ENCODE measurements at places on chromosomes 2 and 18.

DNA sequence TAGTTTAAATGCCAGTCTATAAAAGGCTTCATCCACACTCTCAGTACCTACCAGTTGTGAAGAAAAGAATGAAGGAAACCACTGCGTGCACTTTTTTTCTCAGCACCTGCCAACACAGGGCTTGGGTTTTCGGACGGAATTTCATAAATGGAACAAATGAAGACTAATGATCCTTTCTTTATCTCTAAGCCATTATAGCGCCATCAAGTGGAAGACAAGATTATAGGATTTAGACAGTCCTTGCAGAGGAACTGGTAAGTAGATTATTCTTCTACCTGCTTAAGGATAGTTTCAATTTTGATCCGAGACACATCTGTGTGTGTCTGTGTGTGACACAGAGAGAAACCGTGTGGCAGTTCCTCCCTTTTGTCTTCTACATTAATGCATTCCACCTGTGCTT lies 245.6 kb downstream of the NRXN1 start:
- DNase-seq, result no peak

- DNase-seq, result no peak
Observed at GRCh38 chr2:229860334-229860733, 61.5 kb downstream of the TRIP12 start.

DNA sequence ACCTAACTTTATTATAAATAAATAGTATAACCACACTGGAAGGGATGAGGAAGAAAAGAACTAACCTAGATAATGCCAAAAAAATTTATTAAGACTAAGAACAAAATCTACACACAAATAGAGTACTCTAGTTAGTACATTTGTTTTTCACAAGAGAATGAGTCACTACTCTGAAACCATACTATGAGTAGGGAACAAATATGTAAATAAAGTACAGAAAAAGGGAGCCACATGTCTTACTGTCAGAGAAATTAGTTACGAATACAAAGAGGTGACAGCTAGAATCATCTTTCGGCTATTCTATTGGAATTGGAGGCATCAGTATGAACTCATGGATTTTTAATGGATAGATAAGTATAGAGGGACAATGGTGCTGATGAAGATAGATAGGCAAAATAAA lies 150.5 kb downstream of the COPS8 start:
- DNase-seq, result no peak

DNA sequence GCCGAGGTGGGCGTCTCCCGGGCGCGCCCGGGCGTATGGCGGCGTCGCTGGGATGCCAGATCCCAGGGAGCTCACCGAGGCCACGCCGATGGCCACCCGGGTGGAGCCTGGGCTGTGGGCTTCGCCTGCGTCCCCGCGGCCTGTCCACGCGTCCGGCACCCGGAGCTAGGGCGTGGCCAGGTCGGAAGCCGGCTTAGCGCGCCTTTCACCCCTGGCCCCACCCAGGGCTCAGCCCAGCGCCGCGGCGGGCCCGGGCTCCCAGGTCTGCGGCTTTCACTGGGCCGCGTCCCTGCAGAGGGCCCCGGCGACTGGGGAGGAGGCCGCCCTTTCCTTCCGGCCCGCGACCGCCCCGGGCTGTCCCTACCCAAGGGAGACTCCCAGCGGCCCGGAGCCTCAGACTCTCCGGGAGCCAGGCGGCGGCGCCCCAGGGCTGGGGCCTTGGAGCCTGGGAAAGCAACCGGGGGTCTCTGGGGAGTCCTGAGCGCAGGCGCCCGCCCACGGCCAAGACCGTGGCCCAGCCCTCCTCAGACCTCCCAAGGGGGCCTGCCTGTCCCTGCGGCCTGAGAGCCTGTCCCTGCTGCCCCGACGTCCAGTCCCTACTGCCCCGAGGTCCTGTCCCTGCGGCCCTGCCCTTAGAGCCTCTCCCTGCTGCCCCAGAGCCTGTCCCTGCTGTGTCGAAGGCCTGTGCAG lies 36.3 kb upstream of the ITM2C start:
- DNase-seq, result no peak

GRCh38 chr2:120660771-120661459 lies 74.8 kb upstream of the GLI2 start:
- DNase-seq, result no peak

DNA sequence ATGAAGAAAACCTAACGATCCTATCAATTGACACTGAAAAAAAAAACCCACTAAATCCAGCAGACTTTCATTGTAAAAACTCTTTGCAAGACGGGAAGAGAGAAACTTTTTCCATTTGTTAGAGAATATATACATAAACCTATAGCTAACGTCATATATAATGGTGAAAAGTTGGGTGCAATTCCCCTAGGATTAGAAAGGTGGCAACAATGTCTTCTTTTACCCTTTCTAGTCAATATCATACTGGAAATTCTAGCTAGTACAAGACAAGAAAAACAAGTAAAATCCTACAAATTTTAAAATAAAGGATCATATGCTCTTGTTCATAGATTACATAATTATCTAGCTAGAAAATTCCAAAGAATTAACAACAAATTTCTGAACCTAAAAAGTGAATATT lies 1596.5 kb upstream of the LRRTM1 start:
- DNase-seq, result no peak

DNA sequence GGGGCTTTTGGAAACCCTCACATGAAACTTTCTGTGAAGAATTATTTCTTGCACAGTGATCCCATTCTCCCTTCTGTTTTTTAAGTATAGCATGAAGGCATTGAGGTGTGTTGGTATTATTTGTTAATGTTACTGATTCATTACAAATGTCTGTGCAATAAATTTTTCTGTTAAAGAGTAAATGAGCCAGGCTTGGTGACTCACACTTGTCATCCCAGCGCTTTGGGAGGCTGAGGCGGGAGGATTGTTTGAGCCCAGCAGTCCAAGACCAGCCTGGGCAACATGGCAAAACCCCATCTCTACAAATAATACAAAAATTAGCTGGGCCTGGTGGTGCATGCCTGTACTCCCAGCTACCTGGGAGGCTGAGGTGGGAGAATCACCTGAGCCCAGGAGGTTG lies 87.8 kb downstream of the KCTD18 start:
- no peak for DNase-seq

DNA sequence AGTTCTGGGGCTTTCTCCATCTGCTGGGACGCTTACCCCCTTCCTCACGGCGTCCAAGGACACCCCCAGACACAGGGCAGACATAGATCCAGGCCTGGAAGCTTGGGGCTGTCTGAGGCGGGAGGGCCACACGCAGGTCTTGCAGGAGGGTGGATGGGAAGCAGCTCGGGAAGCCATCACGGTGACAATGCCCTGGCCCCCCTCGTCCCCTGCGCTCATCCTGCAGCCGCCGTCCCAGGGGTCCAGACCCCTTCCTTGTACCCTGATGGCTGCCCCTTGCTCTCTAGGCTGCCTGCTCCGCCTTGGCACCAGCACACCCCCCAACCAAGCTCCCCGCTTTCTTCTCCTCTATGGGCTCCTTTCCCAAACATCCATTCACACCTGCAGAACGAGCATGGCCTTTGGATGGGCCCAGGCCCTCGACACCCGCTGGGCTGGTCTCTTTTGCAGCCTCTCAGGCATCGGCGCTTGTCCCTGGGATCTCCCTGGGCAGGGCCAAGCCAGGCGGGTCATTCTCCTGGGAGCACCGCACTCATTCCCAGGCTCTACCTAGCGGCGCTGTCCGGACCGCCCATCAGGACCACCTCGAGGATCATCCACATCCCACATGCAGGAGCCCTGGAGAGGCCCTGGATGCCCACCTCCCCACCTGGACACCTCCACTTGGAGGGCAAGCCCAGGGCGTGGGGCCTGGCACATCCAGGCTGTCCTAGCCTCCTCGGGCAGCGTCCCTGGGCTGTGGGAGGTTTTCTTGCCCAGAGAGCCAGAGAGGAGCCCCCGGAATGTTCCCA lies 274.9 kb downstream of the NDUFA10 start:
- no peak for DNase-seq

GRCh38 chr2:40428439-40428838 lies 23.5 kb downstream of the SLC8A1 start:
- DNase-seq, result no peak

DNA sequence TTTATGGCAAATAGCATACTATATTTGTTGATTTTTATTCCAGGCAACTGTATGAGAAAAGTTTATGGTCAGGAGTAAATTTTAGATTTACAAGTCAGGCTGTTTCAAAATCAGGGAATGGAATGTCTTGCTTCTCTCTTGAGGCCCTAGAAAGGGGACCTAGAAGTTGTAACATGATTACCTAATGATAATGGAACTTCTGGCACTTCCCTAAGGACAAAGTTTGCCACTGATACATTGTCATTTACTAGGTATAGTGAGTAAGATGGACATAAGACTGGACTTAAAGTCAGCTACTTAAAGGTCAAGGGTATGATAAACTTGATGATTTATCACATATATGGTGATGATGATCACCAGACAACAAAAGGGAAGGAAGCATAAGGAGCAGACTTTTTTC lies 103.3 kb upstream of the VRK2 start:
- no peak for DNase-seq

DNA sequence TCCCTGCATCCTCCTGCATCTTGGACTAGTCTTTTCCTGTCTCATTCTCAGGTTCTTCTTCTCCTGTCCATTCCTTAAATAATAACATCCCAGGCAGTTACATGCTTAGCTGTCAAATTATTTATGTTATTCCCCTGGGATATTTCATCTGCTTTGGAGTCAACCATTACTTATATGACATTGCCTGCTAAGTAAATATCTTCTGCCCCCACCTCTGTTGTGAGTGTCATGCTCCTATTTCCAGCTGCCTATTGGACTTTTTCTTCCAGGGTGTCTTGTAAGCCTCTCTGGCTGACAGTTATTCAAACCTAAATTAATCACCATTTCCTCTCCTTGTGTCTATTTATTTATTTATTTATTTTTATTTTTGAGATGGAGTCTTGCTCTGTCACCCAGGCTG lies 124.7 kb upstream of the RASGRP3 start:
- DNase-seq, result no peak

- DNase-seq, result no peak
Observed at GRCh38 chr2:60872510-60872928, 8.9 kb upstream of the REL start.

DNA sequence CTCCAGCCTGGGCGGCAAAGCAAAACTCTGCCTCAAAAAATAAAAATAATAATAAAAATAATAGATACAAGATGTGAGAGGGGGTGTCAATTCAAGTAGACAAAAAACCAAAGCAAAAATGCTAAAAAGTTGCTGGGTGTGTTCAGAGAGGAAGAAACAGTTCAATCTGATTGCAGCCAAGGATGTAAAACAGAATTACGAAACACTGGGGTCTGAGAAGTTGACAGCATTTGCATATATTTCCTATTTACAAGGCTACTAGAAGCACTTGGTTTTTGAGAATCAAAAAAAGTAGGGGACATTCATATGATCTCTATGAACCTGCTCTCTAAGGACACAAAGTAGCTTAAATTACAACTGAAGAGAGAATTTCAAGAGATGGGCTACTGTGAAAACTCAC lies 7.6 kb downstream of the TRIP12 start:
- DNase-seq, result no peak

DNA sequence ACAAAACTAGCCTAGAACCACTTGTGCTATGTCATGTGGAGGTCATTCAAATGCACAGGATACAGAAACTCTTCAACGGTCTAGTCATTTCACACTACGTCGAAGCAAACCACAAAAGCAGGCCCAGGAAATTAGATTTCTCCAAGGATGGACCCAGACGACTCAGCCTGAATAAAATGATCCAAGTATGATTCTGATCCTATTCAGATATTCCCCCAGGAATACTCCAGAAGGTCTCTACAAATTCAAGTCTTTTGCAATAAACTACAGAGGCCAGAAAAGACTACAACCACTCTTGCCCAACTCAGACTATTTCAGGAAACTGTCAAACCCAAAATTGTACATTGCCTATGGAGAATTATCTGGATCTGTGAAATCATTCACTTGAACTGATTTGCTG lies 422.5 kb downstream of the METTL4 start:
- no peak for DNase-seq

DNA sequence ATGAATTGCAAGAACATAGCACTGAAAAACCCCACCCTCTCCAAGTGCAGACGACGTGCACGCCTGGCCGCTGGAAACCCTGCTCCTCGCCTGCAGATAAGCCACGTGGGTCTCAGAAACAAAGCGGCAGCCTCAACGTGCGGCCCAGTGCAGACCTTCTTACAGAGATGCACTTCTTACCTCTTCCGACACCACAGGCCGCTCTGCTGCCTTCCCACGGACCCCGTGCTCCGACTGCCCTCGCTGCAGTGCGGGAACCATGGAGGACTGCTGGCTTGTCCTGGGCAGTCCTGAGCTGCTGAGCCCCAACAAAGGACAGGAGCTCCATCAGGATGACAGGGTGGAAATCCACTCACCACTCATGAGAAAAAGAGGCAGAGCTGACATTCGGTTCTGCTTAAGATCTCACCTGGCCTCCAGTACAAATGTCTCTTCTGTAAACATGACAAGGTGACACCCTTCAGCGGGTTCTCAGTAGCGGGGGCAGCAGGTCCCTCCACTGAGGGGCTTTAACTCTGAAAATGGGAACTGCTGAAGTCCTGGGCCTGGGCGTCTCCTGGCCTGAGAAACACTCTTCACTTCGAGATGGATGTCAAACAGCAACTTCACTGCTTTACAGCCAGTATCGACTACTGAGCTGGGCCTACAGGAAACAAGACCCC lies 6.2 kb downstream of the COPS9 start:
- no peak for DNase-seq

DNA sequence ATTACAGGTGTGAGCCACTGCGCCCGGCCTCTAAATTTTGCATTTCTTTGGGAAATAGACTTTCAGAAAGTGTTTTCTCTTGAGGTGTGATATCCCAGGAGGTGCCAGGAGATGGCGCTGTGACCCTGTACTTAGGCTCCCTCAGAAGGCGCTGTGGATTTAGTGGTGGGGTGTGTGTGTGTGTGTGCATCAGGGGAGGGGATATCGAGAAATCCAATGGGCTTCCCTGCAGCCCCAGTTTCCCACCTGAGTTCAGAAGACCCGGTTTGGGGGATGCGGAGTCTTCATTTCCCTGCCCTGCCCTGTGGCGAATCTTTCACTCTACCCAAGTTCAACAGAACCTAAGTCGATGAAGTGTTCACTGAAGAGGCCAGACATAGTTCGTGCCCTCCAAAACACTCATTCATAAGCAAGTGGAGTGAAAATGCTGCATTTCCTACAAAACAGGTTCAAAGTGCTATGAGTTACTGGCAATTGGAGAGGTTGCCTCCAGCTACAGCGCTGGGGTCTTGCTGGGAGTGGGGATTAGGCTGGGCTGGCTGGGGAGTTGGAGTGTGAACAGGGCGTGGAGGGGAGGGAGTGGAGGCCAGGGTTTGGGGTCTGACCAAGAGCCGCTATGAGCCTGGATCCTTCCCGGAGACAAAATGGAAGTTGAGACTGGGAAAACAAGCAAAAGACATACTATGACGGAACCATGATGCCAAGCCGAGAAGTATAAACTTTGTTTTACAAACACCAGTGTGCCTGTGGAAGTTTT lies 6.5 kb upstream of the WNT6 start:
- peak; percentile 56 for DNase-seq

DNA sequence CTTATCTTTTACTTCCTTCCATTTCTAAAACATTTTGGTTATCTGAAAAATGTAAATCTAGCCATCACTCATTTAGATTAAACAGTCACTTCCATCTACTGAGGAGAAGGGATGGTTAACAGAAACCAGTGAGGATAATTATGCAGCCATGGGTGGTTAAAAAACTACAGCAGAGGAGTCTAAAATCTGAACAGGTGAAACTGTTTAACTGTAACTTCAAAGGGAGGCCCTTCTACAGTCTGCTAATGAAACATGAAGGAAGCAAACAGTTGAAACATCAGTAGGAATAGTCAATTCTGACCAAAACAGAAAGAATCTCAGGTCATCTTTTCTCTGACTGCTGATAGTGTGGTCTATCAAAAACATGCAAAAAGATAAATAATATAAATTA lies 71.0 kb downstream of the DTNB start:
- DNase-seq, result no peak
